Myocyte (in vitro differentiated cells): ENCODE measurements at places on chromosomes 3 and 15. TPM values are rescaled to one million over a fixed set of nuclear protein-coding genes. Genes with fewer than 3 reads are reported as not detected.

PFKFB4 gene
- 7.0 and 8.1 TPM in 2 replicates for total RNA-seq

GRCh38 chr3:121431726-121432517 lies 113.9 kb downstream of the POLQ start:
- peak; percentile 49 for DNase-seq

GRCh38 chr3:126542340-126543241 lies 16.1 kb downstream of the C3orf22 start:
- no peak for DNase-seq

DNA sequence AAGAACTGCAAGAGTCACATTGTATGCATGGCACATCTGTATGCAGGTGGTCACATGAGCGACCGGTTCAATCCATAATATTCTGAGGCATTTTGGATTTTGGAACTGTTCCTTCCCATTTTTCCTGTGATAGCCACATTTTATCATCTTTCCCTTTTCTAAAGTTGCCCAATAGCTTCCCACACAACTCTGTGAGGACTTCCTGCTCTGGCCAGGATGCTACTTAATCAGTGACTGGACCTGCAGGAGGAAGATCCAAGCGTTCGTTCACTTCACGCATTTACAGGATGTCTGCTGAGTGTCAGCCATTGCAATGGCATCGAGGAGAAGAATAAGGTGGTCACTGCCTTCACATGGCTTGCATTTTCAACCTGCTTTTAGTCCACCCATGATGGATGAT lies 9.8 kb downstream of the KLHL6 start:
- no peak for DNase-seq

- DNase-seq, result no peak
Observed at GRCh38 chr15:83940136-83940535, 286.2 kb downstream of the ADAMTSL3 start.

DNA sequence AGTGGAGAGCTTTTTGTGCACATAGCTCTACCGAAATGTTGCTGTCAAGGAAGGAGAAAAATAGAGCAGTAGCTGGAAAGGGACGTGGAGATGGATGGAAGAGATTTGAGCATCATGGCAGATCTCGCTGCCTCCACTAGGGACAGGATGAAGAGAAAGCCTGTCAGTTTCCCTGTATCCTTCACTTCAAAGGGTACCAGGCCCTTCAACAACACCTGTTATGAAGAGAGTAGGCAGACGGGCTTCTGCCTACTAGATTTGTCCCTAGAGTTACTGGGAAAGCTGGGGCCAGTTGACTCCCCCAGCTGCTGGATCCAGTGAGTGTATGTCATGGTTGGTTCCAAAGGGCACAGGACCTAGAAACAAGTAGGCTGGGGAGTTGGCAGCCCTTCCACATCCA lies 150.8 kb downstream of the TLE3 start:
- no peak for DNase-seq

DNA sequence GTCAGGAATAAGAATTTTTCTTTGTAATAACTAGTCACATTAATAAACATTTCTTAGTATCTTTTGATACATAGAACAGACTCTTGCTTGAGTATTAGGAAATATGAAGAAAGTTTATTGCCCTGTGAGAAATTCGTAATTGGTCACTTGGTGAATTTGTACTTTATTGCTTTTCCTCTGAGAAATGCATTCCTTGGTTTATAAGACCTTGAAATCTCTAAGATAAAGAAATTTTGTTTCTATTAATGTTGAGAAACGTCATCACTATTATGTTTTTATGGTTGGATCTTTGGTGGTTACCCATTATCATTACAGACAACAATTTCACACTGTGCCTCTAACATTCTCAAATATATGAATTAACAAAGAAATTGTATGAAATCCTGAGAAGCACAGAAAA lies 652.0 kb upstream of the NECTIN3 start:
- no peak for DNase-seq
